Stimulated activated CD8-positive, alpha-beta memory T cell treated with anti-CD3 and anti-CD28 coated beads, Interleukin-15, amount 100 ng/mL, for 24 hours (primary cell): ENCODE measurements at places on chromosomes 2 and 18.
A peak's percentile ranks its signal among the peaks of the same experiment; 100 is the strongest.

- DNase-seq = no peak
Measured at GRCh38 chr2:132577686-132578085, 92.3 kb downstream of the LYPD1 start.

DNA sequence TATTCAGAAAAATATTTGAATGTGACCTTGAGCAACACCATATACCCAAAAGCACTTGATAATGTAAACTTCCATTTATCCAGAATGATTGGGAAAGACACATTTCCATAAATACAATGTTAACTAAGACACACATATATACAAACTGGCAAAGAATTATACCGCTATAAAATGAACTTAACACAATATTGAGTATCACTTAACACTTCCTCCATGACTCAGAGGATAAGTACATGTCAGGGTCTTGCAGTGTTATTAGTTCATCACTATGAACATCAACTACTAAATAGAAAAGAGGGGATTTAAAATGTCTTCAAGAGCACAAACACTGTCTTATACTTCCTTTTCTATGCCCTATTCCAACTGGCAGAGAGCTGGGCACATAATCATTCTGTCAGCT is 18.6 kb downstream of the WDSUB1 start:
- DNase-seq = no peak

- DNase-seq = no peak
Measured at GRCh38 chr2:126797622-126798275, 100.9 kb upstream of the TEX51 start.

DNA sequence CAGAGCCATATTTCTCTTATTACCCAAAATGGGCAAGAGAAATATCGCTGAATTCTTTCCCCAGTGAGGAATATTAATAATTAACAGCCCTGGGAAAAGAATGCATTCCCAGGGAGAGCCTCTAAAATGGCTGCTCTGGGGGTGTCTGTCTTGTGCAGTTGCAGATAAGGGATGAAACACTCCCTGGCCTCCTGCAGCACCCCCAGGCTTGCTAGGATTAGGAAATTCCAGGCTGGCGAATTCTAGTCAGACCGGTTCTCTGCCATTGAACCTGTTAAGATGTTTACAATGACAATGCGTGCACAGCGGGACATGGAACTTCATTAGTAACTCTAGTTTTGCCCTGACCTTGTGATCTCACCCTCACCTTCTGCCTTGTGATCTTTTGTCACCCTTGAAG is 24.5 kb downstream of the MRPL30 start:
- DNase-seq = no peak

GRCh38 chr2:140604788-140605187 is 1526.0 kb downstream of the LRP1B start:
- no peak for DNase-seq

DNA sequence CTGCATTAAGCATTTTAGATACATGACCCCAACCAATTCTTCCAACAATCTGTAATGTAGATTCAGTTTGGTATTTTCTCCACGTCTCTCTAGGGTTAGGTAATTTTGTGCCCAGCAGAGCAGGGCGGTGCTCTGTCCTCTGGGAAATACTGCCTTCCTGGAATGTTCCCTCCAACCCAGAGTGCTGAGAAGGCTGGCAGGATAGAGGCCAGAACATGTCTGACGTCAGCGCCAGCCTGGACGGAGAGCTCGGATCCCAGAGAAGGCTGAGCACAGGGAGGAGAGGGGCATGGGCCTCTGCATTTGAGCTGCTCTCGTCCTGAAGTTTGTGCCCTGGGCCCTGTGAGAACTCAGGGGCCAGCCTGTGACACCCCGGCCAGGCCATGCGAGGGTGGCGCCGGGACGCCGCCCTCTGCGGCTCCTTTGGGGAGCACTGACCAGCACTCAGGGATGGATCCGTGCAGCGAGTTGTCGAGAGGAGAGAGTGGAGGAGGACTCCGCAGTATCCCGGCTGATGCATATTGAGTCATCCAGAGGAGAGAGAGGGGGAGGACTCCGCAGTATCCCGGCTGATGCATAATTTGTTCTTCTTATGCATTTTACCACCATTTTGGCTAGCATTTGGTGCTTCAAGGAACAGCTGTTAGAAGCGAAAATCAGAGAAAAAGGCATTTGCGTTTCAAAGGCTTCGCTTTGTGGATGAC is 80.0 kb upstream of the PXDN start:
- no peak for DNase-seq

GRCh38 chr2:54714996-54715395 is 8.5 kb upstream of the EML6 start:
- no peak for DNase-seq

GRCh38 chr2:195902857-195903256 is 165.8 kb downstream of the DNAH7 start:
- no peak for DNase-seq

DNA sequence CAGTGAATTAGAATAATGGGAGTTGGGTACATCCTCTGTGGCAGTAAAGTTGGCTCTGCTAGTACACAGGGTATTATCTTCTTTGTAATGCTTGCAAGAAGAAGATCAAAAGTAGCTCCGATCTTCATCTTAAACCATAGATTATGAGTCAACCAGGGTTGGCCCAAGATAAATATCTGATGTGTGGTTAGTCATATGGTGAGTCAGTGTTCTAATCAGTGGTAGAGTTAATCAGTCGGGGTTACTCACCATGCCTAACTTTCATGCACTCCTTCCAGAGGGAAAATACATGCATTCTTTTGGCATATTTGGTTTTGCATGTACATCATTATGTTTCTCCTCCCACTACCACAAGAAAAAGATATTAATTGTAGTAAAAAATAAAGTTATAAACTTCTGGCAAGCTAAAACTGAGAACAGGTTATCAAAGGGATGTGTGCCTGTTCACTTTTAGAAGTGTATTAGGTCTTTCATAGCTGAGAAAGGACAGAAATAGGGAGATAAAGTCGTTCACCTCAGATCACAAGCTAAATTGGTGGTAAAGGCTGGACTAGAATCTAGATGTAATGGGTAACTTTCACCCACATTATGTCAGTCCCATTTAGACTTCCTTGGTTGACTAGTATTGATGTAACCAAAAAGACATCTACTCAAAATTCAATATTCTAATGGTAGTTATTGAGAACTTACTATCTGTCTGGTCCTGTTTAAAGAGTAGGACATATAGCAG is 684.4 kb downstream of the IRS1 start:
- DNase-seq = no peak

GRCh38 chr2:218364196-218364595 is 7.5 kb downstream of the CATIP start:
- no peak for DNase-seq

- peak; percentile 17 for DNase-seq
Measured at GRCh38 chr2:64988420-64989125, 626 bp upstream of the SLC1A4 start.

DNA sequence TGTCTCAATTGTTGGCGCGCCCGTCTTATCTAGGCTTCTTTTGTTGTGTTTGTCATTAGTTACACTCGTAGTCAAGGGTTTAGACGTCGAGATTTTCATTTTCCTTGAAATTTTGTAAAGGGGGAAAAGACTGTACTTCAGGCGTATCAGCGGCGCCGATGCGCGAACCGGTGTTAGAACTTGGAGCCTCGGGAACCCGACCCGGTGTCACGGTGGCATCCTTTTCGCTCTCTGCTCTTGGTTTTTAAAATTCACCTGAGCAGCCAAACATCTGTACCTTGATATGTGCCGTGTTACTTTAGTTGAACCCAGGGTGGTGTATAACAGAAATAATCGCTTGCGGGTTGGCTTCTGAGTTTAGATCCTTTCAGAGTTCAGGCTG is 643 bp downstream of the RMC1 start:
- no peak for DNase-seq

DNA sequence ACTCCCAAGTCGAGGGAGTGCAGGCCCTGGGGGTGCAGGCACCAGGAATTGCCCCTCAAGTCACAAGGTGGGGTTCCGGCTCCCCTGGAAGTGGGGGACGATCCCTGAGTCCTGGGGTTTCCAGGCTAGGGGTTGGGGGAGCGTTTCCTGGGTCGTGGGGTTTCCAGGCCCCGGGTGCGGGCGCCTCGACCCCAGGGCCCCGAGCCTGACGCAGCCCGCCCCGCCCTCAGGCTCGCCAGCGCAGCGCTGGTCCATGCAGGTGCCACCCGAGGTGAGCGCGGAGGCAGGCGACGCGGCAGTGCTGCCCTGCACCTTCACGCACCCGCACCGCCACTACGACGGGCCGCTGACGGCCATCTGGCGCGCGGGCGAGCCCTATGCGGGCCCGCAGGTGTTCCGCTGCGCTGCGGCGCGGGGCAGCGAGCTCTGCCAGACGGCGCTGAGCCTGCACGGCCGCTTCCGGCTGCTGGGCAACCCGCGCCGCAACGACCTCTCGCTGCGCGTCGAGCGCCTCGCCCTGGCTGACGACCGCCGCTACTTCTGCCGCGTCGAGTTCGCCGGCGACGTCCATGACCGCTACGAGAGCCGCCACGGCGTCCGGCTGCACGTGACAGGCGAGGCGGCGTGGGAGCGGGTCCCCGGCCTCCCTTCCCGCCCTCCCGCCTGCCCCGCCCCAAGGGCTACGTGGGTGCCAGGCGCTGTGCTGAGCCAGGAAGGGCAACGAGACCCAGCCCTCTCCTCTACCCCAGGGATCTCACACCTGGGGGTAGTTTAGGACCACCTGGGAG is 12.0 kb downstream of the SIGLEC15 start:
- DNase-seq = no peak

GRCh38 chr18:7002107-7002506 is 115.5 kb downstream of the LAMA1 start:
- no peak for DNase-seq

DNA sequence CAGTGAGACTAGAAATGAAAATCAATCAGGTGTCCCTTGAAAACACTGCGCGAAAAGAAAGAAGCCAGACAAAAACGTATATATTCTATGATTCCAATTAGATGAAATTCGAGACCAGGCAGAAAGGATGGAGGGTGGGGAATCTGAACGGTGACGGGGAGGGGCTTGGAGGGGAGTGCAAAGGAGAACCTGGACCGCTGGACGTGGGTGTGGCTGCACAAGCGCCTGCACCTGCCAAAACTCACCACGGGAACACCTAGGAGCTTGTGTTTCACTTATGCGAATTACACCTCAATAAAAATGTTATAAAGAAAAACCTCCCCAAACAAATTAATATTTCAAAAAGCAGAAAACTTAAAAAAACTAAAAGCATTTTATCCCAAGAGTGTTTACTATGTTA is 21.9 kb downstream of the THAP4 start:
- DNase-seq = no peak

GRCh38 chr2:96882230-96882629 is 12.3 kb upstream of the SEMA4C start:
- no peak for DNase-seq

DNA sequence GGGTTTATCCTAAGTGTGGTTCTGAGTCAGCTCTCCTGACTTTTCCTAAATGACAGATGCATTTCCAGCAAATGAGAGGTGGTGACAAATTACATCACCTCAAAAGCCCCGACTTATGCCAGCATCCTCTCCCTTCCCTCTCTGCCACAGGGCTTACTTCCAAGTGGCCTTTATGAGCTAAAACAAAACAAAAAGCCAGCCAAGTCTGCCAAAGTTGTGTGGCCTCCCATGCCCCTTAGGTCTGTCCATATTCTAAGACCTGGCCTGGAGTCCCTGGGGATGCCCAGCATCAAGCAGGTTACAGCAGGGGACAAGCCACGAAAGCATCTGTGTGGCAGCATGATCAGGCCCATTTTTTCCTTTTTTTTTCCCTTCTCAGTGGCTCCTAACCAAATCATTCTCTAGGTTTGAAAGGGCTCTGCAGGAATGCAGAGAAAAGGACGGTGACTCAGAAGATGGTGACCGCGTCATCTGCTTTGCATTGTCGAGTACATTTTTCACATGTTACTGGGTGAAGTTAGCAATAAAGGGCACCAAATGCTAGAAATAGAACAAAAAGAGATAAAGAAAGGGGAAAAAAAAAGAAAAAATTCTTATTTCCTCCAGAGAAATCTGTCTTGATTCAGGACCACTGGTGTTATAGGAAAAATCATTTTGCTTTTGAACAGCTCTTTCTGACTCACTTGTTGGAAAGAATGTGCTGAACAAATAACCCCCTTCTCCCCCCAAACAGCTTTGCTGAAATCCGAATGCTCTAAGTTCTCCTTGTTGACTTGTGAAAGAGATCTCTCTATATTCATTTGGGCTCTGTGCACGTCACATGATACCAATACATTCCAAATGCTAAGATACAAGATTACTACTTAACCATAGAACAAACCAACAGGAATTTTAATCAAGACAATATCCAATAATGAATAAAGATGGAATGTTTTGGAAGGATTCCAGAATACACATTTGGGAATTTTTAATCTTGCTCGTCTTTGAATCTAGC is 178.7 kb downstream of the EN1 start:
- no peak for DNase-seq

DNA sequence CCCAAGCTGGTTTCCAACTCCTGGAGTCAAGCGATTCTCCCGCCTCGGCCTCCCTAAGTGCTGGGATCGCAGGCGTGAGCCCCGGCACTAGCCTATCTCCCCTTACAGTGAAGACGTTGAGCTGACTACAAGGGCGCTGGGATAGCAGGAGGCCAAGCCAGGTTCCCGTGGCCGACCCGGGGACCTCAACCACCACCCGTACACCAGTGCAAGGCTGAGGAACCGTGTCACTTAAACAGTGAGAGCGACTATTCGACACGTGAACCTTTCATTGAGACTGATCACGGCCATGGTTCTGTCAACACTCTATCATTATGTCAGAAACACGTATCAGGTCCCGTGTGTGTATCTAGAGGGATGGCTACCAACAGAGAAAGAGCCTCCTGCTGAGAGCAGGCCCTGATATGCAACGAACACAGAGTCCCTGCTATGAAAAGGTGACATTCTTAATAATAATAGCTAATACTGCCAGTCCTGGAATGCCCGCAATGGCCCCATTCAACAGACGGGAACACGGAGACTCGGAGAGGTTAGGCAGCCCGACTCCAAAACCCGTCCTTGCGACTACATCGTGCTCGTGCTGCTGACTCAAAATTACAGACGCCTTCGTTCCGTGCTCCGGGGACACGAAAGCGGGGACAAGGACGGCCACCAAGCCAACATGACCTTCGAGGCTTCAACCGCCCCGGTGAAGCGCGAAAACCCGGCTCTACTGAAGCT is 833 bp downstream of the AFG3L2 start:
- DNase-seq = no peak

DNA sequence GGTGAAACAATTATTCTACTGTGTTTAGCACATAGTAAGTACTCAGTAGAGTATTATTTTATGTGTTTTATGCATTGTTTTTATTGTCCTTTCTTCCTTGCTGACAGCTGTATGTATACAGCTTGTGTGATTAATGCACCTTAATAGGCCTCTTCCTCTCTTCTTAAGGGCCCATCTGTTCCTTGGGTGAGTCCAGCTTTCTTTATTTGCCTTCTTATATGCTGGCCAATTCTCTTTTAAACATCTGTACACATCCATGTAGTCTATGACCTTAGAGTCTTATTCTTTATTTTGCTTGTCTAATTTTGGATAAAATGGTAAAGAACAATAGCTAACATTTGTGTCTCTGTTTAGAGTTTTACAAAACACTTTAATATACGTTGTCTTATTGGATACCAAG is 333.7 kb upstream of the MEIS1 start:
- no peak for DNase-seq
